ENCODE measurements at places on chromosomes 6 and 20.

GRCh38 chr6:98932381-98932780, 15.4 kb downstream of the FBXL4 start:
- DNase-seq = no peak

GRCh38 chr6:86938814-86939213, 1.5 kb downstream of the HTR1E start:
- DNase-seq = no peak

DNA sequence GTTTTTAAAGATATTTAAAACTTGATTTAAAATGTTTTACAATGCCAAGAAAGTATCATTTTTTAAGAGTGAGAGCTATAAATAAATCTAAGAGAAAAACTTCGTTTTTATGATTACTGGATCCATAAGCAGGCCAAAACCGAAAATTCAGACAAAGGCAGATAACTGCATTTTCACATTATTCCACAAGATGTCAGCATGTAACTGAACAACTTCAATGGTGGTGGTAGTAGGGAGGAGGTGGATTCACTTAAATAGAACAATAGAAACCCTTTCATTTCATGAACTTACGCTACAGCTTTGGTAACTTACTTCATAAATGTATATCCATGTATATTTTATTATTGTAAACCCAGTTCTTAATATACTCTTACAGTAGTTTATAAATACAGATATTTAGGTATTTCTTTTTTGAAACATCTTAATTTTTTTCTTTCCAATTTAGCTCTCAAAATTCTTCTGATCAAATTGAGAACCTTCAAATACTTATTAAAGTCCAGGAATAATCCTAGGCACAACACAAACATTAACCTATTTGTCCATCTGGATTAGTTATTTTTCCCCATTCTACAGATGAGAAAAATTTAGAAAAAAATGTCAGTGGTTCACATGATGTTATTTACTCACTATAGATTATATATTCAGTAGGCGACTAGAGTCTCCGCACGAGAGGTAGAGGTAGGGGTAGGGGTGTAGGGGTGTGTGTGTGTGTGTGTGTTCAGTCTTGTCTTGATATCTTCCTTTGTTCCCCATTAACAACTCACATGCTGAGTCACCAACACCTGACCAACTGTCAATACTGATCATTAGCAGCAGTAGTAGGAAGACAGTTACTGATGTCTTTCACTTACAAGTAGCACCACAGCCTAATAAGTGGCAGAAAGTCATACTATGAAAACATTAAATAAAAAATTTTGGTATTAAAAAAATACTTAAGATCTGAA, 111.5 kb downstream of the ARHGAP18 start:
- peak; percentile 72 for DNase-seq

- no peak for DNase-seq
Observed at GRCh38 chr6:75600768-75601167, 912 bp upstream of the SENP6 start.

GRCh38 chr6:158531970-158532369, 27.9 kb upstream of the TMEM181 start:
- DNase-seq = no peak

DNA sequence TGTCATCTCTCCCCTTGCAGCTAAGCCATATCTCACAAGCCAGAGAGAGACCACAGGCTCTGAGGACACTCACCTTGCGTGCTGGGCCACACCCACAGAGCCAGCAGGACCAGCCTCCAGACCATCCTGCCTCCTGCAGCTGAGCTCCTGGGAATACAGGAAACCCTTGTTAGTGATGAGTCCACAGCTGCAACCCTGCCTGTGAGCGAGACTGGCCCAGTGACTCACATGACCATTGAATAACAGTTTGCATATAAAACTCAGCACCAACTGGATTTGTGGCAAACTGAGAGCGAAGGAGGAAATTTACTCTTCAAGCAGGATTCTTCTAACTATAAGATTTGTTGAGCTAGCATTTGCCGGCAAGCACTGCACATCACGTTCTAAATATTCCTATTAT, 3.0 kb downstream of the THBS2 start:
- DNase-seq = no peak

DNA sequence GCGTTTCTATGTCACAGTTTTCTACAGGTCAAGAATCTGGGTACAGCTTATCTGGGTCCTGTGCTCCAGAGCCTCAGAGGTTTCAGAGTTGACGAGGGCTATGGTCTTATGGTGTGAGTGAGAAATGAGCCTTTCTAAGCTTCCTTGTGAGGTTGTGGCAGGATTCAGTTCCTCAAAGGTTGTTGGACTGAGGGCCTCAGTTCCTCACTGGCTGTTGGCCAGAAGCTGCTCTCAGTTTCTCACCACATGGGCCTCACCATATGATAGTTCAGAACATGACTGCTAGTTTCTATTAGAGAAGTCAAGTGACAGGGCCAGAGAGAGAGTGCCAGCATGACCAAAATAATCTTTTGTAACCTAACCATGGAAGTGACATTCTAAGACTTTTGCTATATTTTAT, 96.1 kb downstream of the NUS1 start:
- no peak for DNase-seq

GRCh38 chr20:46652699-46653098, 1.4 kb upstream of the SLC13A3 start:
- DNase-seq = no peak

GRCh38 chr6:1971612-1972011, 273.8 kb downstream of the GMDS start:
- DNase-seq = no peak

DNA sequence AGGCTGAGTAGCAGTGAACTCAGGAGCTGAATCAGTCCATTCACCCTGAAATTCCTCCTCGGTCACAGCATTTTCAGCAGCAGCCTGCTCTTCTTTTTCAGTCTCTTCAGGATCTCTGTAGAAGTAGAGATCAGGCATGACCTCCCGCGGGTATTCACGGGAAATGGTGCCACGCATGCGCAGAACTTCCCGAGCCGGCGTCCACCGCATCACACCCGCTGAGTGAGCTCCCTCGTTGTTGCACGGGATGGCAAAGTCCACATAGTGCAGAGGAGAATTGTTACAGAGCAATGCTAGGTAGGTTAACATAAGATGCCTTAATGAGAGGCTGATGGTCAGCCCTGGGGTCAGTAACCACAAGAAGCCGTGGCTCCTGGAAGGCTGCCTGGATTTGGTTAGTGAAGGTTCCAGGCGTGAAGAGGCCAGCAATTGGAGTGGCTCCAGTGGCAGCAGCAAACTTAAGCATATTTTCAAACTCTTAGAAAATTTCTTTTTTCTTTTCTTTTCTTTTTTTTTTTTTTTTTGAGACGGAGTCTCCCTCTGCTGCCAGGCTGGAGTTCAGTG, 113.5 kb upstream of the HDAC2 start:
- DNase-seq = no peak

DNA sequence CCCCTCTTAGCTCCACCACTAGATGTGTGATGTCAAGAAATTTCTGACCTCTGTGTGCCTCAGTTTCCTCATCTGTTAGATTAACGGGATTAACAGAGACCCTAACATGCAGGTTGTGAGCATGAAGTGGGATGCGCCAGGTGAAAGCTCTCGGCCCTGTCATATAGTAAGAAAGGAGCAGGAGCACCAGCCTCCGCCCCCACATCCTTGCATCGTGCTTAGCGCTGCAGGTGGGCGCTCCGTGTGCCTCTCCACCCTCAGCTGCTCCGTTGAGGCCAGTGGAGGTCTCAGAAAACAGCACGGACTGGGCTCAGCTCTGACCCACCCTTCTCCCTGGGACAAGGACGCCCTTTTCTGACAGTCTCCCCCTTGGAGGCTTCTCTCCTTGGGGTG, 63.4 kb downstream of the TCP11 start:
- DNase-seq = no peak

- DNase-seq = peak; percentile 89
Observed at GRCh38 chr6:44257025-44257752, at the start of gene SLC35B2. Gene SLC35B2, minus strand, starts transcription at chr6:44257528. Its CDS starts 118 bp downstream, at chr6:44257410.

DNA sequence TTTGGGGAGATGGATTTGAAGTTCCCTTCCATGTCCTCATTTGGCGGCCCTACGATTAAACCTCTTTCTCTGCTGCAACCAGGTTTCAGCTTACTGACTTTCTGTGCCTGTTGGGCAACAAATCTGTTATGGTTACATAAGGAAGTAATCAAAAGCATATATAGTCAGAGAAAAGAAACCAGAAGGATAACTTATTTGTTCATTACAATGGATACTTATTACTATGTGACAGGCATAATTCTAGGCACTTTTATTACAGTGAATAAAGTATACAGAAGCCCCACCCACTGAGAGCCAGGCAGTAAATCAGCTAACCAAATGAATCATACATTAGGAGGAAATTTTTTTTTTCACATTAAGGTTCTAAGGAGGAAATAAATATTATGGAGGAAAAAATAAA, 9.6 kb upstream of the TRIM31 start:
- DNase-seq = no peak

DNA sequence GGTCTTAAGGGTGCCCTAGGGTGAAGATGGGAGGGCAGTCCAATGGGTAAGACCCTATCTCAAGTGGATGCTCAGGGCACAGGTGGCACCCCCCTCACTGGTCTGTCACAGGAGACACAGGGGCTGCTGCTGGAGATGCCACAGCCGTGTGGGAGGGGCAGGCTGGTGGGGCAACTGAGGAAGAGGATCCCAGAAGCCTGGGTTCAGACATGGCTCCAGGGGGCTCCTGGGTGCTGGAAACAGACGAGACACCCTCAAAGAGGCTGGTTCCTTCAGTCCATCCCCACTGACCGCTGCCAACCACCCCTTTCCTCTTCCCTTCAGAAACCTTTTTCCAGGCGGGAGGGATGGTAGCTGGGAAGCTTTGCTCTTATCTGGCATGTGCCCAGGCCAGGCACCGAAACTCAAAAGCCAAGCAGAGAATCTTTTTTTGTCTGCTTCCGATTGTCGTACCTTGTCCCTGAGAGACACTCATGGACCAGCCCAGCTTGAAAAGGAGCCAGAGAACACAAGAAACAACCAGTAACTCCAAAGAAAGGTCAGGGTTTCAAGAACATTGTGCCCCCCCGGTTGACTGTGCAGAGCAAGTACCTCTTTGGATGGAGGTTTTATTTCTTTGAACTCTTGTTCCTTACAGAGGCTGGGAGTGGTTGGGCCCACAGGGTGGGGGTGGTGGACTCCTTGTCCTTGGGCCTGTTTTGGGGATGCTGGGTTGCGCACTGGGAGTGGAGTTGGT, 28.5 kb upstream of the EMILIN3 start:
- DNase-seq = no peak

- DNase-seq = peak; percentile 21
Observed at GRCh38 chr20:40562031-40562430, 127.0 kb downstream of the MAFB start.

DNA sequence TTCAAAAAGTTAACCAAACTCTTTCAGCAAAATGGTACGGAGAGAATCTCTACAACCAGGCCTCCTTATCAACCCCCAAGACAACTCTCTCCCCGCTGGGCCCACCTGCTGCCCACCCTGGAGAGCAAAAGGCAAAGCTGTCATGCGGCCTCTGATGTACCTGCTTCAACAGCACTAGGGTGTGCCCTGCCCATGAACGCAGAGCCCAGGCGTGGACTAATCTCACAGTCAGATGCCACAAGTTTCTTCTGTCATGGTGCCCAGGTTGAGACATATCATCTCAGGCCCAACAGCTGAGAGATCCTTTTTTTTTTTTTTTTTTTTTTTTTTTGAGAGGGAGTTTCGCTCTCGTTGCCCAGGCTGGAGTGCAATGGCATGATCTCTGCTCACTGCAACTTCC, 26.3 kb downstream of the SLC2A4RG start:
- DNase-seq = no peak

- no peak for DNase-seq
Observed at GRCh38 chr6:144289006-144289405, 3.9 kb downstream of the UTRN start.

GRCh38 chr6:24356310-24356973, 1.4 kb downstream of the DCDC2 start:
- DNase-seq = no peak

- DNase-seq = no peak
Observed at GRCh38 chr6:3707751-3708412, 43.6 kb downstream of the PXDC1 start.

GRCh38 chr6:79804732-79805131, 142.6 kb downstream of the ELOVL4 start:
- DNase-seq = no peak

DNA sequence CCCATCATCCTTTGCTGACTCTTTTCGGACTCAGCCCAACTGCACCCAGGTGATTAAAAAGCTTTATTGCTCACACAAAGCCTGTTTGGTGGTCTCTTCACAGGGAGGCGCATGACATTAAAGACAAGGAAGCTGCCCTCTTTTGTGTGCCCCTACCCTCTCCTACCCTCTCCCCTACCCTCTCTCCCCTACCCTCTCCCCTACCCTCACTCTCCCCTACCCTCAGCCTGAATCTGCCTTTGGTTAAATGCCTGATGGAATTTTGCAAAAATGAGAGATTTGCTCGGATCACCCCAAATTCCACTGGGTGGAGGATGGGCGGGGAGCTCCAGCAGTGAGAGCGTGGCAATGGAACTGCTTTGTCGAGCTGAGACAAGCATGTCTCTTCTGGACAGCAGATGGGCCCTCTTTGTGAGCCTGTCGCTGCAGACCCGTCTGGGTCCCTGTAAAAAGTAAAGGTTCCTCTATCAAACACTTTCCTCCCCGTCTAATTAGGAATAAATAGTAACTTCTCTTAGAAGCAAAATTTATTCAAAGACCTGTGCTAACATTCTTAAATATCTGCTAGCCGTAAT, 76.4 kb upstream of the MLN start:
- no peak for DNase-seq

GRCh38 chr6:15658181-15658744, 4.6 kb downstream of the DTNBP1 start:
- no peak for DNase-seq

GRCh38 chr20:2708073-2708415, 15.5 kb downstream of the EBF4 start:
- no peak for DNase-seq

- no peak for DNase-seq
Observed at GRCh38 chr20:2349801-2350200, 30.9 kb upstream of the TGM6 start.

DNA sequence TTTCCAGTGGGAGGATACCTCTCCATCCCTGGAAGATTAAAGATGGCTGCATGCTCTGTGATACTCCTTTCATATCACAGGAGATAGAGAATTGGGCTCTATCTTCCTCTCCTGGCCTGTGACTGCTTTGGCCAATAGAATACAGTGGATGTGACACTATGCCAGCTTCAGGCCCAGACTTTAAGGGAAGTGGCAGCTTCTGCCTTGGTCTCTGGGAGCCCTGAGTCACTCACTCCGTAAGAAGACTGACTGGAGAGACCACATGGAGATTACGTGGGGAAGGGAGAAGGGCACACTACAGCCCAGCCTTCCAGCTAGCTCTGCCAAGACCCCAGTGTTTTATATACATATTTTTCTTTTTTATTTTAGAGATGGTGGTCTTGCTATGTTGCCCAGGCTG, 10.4 kb upstream of the MMP9 start:
- DNase-seq = no peak

GRCh38 chr20:15318682-15319081, 981.3 kb upstream of the FLRT3 start:
- DNase-seq = no peak
